Fibroblast of lung (primary cell): ENCODE measurements at places on chromosomes 2 and 18. TPM values are rescaled to one million over a fixed set of nuclear protein-coding genes. Genes with fewer than 3 reads are reported as not detected.

The MEP1B gene
- total RNA-seq, result under 0.01 TPM in 2 replicates

The AQP12A gene
- not detected in 2 replicates for total RNA-seq

- H3K27me3 ChIP-seq, result no peaks in the 10 kb centered on the region
- H3K4me3 ChIP-seq, result no peak overlapping the region
- DNase-seq, result no peak
- H3K4me1 ChIP-seq, result peaks cover 4% of the 10 kb centered on the region
- H3K27ac ChIP-seq, result no peak overlapping the region
Measured at GRCh38 chr2:70304498-70304897, 2.6 kb upstream of the FAM136A start.

GRCh38 chr2:241931084-241931975 lies 61.8 kb downstream of the RTP5 start:
- no peaks in the 10 kb centered on the region for H3K4me1 ChIP-seq
- H3K27ac ChIP-seq, result no peak overlapping the region
- no peak overlapping the region for H3K4me3 ChIP-seq
- DNase-seq, result no peak
- H3K36me3 ChIP-seq, result no peaks in the 10 kb centered on the region
- no peaks in the 10 kb centered on the region for H3K27me3 ChIP-seq

DNA sequence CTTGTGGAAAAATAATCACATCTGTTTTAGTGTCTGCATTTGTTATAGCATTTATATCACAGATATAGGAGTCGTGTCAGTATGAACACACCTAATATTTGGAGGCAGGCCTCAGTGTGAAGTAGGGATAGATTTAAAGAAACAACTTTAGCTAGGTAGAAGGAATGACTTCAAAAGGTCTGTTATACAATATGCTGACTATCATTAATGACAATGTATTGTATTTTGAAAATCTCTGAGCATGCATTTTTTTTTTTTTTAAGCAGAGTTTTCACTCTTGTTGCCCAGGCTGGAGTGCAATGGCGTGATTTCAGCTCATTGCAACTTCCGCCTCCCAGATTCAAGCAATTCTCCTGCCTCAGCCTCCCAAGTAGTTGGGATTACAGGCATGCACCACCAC lies 248.3 kb downstream of the EN1 start:
- DNase-seq, result no peak
- H3K27ac ChIP-seq, result no peak overlapping the region
- no peak overlapping the region for H3K4me3 ChIP-seq
- H3K36me3 ChIP-seq, result no peaks in the 10 kb centered on the region
